PC-3 (cell line): ENCODE measurements at places on chromosomes 7 and 10.

DNA sequence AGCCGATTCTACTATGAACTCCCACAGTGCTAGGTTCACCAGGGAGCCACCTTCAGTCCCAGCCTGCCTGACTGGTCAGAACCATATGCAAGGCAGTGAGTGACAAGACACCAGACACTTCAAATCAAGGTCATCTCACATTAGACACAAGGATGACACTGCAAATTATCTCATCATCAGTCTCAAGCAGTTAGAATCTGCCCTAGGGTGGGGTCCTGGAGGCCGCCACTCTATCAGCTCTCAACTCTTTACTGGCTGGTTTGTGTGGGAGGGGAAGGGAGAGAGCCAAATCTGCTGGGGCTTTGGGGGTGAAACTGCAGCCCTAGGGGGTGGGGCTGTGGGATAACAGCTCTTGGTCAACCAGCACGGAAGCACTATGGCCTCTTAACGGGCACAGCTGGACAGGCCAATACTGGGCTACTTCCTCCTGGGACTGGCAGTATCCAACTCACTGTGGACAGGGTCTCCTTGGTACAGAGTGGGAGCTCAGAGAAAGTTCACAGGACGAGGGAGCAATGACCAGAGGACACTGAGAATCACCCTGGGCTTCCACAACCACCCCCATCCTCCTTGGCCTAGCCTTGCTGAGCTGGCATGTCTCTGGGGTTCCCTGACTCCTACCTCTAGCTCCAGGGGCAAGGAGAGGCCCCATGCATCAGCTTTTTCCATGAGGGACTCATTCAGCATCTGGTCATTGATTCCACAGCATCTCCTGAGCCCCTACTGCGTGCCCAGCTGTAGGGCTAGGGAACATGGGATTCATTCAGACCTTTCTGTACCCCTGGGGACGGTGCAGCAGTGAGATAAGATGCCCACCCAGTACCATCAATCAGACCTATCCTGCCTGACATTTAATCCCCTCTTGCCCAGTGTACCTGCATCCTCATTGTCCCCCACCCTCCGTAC lies 5.4 kb downstream of the GPRIN2 start:
- H3K4me1 ChIP-seq = peaks cover 8% of the 10 kb centered on the region; the same call in 1 of the 2 replicates
- DNase-seq = no peak
- no peaks in the 10 kb centered on the region for H3K36me3 ChIP-seq
- H3K4me3 ChIP-seq = no peak overlapping the region
- no peaks in the 10 kb centered on the region for H3K27me3 ChIP-seq
- H3K27ac ChIP-seq = no peak overlapping the region

- peaks cover 7% of the 10 kb centered on the region for H3K4me1 ChIP-seq
- no peak overlapping the region for H3K4me3 ChIP-seq
- no peaks in the 10 kb centered on the region for H3K27me3 ChIP-seq
- DNase-seq = no peak
- no peak overlapping the region for H3K27ac ChIP-seq
- H3K36me3 ChIP-seq = no peaks in the 10 kb centered on the region
Observed at GRCh38 chr10:8360365-8360764, 305.9 kb downstream of the GATA3 start.

DNA sequence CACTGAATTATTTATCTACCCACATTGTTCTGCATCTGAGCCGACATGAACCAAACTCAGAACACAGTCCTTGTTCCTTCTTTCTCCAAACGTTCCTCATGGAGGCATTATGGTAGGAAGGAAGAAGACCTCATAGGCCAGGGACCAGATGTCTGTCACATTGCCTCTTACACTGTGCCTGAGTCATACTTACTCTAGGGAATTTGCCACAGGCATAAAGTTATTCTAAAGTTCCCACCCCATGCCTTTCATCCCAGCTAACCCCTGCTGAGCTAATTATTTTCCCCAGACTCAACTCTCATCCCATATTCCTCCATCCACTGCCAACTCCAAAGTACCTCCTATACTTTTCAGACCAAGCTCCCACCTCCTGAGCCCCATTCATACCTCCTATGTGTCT lies 21.2 kb downstream of the MAT1A start:
- no peak for DNase-seq
- H3K27me3 ChIP-seq = no peaks in the 10 kb centered on the region
- no peak overlapping the region for H3K27ac ChIP-seq
- no peaks in the 10 kb centered on the region for H3K36me3 ChIP-seq
- no peaks in the 10 kb centered on the region for H3K4me1 ChIP-seq
- no peak overlapping the region for H3K4me3 ChIP-seq

DNA sequence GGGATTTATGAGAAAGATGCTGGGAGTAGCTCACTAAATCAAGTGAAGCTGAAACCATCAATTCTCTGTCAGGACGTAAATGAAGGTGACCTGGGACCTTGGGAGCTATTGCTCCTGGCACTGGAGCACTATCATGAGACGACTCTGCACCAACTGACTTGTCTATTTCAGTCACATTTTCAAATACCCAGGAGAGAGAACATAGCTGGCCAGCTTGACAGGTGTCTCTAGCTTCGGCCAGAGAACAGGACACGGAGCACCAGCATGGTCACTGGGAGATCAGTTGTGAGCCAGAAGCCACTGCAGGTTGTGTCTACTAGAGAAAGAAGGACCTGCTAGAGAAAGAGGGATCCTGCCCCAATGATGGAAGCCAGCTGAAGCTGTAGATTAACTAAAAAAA lies 17.4 kb upstream of the ATOH7 start:
- H3K4me3 ChIP-seq = no peak overlapping the region
- no peaks in the 10 kb centered on the region for H3K4me1 ChIP-seq
- no peaks in the 10 kb centered on the region for H3K36me3 ChIP-seq
- DNase-seq = no peak
- no peak overlapping the region for H3K27ac ChIP-seq

GRCh38 chr7:130606161-130606560 lies 62.4 kb downstream of the COPG2 start:
- no peaks in the 10 kb centered on the region for H3K36me3 ChIP-seq
- H3K4me3 ChIP-seq = no peak overlapping the region
- no peaks in the 10 kb centered on the region for H3K27me3 ChIP-seq
- H3K4me1 ChIP-seq = no peaks in the 10 kb centered on the region

GRCh38 chr7:157560258-157560654 lies 223.5 kb downstream of the DNAJB6 start:
- no peak overlapping the region for H3K27ac ChIP-seq
- no peaks in the 10 kb centered on the region for H3K27me3 ChIP-seq
- H3K4me3 ChIP-seq = no peak overlapping the region
- H3K4me1 ChIP-seq = peaks cover 36% of the 10 kb centered on the region
- H3K36me3 ChIP-seq = no peaks in the 10 kb centered on the region
- no peak for DNase-seq

DNA sequence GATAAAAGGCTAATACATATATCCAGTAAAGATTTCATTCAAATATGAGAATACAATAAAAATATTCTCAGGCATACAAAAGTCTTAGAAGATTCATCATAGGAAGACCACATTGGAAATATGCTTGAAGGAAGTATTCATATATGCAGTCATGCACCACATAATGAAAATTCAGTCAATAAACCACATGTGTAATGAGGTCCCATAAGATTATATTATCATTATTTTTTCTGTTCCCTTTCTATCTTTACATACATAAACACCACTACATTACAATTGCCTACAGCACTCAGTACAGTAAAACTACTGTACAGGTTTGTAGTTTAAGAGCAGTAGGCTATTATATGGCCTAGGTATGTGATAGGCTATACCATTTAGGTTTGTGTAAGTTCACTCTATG lies 111.6 kb downstream of the PRTFDC1 start:
- no peak overlapping the region for H3K27ac ChIP-seq
- no peak overlapping the region for H3K4me3 ChIP-seq
- no peak for DNase-seq
- no peaks in the 10 kb centered on the region for H3K27me3 ChIP-seq
- no peaks in the 10 kb centered on the region for H3K4me1 ChIP-seq

DNA sequence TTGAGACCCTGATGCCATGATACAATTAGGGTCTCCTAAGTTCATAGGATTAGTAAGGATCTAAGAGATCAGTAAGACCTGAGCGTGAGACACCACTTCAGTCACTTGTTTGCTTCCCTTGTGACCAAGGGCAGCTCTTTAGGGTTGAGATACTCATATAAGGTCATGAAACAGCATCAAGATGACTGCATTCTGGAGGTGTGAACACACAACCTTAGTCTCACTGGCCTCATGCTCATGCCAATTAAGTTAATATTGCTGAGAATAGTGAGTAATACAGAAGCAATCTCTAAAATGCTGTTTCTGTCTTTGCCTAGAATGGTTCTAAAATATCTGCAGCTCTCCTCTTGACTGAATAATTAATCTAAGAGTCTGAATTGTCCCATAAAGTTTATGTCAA lies 39.6 kb upstream of the KLHL7 start:
- H3K4me1 ChIP-seq = no peaks in the 10 kb centered on the region
- H3K4me3 ChIP-seq = no peak overlapping the region
- H3K27me3 ChIP-seq = no peaks in the 10 kb centered on the region
- H3K27ac ChIP-seq = no peak overlapping the region
- no peak for DNase-seq

- no peak overlapping the region for H3K27ac ChIP-seq
- no peaks in the 10 kb centered on the region for H3K27me3 ChIP-seq
- no peaks in the 10 kb centered on the region for H3K36me3 ChIP-seq
- H3K4me3 ChIP-seq = no peak overlapping the region
- DNase-seq = peak; percentile 7
Observed at GRCh38 chr7:92075455-92076158, 58.7 kb downstream of the CYP51A1 start.

DNA sequence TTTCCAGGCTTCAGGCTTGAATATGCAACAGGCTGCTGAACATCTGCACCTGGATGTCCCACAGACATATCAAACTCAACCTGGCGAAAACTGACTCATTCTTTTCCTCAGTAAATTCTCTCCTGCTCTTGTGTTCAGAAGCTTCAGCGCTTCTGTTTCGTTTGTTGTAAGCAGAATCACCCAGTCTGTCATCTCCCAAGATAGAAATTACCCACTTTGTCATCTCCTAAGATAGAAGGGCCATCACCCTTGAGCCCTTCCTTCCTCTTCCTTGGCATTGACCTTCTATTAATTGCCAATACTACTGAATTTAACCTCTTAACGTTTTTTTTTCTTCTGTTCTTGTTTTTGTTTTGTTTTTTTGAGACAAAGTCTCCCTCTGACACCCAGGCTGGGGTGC lies 59.7 kb downstream of the CPED1 start:
- H3K4me3 ChIP-seq = no peak overlapping the region
- H3K36me3 ChIP-seq = no peaks in the 10 kb centered on the region
- H3K4me1 ChIP-seq = peaks cover 3% of the 10 kb centered on the region; the same call in 1 of the 2 replicates
- H3K27me3 ChIP-seq = no peaks in the 10 kb centered on the region
- peak overlapping the region; percentile 6; the same call in 1 of the 2 replicates for H3K27ac ChIP-seq
- no peak for DNase-seq

GRCh38 chr7:14973712-14974428 lies 71.3 kb upstream of the DGKB start:
- no peak overlapping the region for H3K27ac ChIP-seq
- DNase-seq = no peak
- no peaks in the 10 kb centered on the region for H3K27me3 ChIP-seq
- H3K36me3 ChIP-seq = no peaks in the 10 kb centered on the region

- no peak overlapping the region for H3K4me3 ChIP-seq
- H3K27me3 ChIP-seq = no peaks in the 10 kb centered on the region
- H3K27ac ChIP-seq = no peak overlapping the region
- H3K36me3 ChIP-seq = no peaks in the 10 kb centered on the region
- H3K4me1 ChIP-seq = peaks cover 16% of the 10 kb centered on the region
Observed at GRCh38 chr7:134667899-134668298, 21.2 kb downstream of the BPGM start.

- no peaks in the 10 kb centered on the region for H3K36me3 ChIP-seq
- H3K4me3 ChIP-seq = peak overlapping the region; percentile 50; the same call in 1 of the 2 replicates
- H3K27ac ChIP-seq = no peak overlapping the region
- no peaks in the 10 kb centered on the region for H3K4me1 ChIP-seq
- DNase-seq = no peak
Observed at GRCh38 chr7:70695795-70696083, 436.2 kb upstream of the GALNT17 start.

DNA sequence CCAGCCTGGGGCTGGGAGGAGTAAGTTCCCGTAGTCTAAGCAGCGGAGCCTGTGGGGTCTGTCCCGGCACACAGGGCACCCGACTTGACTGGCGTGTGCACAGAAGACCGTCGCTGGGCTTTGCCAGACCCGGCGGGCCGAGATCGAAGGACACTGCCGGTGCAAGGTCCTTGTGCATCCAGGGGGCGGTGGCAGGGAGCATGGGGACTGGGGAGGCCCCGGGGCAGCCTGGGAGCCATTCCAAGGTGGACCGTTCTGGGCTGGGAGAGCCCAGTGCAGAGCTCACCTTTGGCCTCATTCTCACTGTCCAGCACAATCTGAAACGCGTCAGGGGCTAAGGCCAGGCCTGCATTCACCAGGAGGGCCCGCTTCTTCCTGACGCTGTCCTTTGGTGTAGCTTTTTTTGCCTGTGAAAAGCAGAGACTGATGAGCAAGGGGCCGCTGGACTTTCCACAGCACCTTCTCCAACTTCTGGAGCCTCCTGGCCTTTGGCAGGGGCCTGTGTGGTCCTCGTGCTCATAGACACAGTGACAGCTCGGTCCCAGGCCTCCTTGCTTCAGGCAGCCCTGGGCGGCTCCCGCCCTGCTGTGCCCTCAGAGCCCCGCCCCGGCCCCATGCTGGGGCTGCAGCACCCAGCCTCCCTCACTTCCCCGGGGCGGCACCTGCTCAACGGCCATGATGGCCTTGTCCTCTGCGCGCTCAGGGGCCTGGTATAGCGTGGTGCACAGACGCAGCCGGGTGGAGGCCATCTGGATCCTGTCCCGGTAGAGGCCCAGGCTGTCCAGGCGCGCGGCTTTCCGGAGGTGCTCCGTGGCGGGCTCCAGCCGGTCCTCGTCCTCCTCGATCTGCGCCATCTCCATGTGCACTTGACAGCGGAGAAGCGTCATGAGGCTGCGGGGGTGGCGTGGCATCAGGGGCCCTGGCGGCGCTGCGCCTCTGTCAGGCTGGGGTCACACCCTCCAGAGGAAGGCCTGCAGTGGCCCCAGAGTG lies 20.3 kb downstream of the CFAP46 start:
- no peaks in the 10 kb centered on the region for H3K36me3 ChIP-seq
- peaks cover 18% of the 10 kb centered on the region; the same call in 1 of the 2 replicates for H3K27me3 ChIP-seq
- no peak overlapping the region for H3K27ac ChIP-seq
- no peak overlapping the region for H3K4me3 ChIP-seq

GRCh38 chr10:78458983-78459638 lies 425.4 kb downstream of the RPS24 start:
- peak; percentile 100 for DNase-seq
- peaks cover 57% of the 10 kb centered on the region for H3K4me1 ChIP-seq
- no peaks in the 10 kb centered on the region for H3K27me3 ChIP-seq
